AG04450 (cell line): ENCODE measurements at places on chromosomes 12 and 14.

DNA sequence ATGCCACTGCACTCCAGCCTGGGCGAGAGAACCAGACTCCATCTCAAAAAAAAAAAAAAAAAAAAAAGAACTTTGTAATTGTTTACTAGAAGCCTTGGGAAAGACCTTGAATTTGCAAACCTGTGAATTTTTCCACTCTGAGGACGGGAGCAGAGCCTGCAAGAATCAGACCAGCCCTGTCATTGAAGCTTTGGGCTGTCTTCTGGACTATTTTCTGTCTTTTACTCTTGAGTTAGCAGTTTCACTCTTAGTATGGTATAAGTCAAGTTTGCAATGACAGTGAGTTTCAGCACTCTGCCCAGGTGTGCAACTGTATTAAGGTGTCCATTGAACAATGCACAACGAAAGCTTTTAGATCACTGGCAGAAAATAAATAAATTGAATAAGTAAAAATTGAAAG lies 81.4 kb upstream of the KRAS start:
- DNase-seq, result no peak

DNA sequence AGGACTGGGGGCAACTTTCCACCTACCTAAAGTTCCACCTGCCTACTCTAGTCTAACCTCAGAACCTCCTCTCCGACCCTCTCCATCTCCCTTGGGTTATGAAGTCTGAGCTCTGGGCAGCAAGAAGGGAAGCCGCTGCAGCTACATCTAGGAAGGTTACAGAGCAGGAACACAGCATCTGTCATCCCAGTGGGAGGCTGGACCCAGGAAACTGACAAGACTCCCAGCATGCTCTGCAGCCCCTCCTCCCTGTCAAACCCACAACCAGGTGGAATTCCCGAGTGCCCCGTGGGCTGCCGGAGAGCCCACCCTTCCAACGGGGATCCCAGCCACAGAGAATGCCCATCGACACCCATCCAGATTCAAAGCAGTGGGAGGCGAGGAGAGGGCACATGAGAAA lies 2.1 kb downstream of the TESC start:
- no peak for DNase-seq

GRCh38 chr12:121334513-121335343 lies 17.5 kb downstream of the ANAPC5 start:
- peak; percentile 36 for DNase-seq

DNA sequence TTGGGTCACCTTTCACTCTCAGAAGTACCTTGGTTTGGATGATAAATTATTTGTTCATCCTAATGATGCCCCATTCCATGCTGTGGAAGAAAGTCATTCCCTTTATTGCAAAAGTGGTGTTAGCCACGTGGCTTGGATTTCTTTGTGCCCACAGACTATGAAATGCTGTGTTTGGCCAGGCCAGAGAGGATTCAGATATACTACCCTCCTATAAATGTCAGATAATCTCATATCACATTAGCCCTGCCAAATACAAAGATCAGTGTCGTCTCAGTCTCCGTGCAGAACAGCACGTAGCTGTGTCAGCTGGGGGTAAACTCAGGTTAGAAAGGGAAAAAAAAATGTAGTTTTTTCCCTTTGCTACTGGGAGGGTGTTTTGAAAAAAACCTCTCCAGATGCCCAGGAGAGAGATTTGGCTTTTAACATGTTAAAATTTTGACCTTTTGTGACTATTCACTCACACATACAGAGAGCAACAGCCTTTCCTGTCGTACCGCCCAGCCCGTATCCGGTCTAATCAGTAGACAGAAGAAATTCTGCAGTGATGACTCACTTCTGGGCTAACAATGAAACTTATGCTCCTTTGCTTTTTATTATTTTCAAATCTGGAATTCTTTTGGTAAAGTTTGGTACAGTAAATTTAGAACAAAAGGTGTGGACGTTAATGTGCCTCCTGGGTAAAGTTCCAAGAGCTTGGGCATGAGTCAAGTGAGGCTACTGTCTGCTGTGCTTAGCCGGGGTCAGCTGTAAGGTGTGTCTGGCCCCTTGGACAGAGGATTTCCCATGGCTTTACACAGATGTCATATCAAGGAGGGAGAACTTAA lies 8.5 kb upstream of the PTPRB start:
- peak; percentile 44 for DNase-seq

GRCh38 chr14:58060077-58060476 lies 91.9 kb downstream of the ARMH4 start:
- DNase-seq, result no peak

GRCh38 chr12:48121522-48121921 lies 2.4 kb downstream of the PFKM start:
- DNase-seq, result no peak

DNA sequence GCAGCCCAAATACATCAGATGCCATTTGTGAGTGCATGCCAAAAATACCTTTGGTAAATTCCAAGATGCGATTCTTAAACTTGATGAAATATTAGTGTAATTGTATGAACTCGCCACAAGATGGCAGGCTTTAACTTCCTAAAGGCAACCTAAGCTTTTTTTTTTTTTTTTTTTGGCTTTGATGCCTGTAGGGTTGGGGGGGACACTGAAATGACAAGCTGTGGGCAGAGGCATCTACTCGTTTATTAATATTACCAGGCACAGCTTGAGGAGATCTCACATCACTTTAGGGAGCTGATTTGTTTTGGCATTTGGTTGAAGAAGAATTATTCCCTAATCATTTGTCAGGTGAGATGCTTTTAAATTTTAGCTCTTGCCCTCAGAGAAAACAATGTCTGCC lies 126.7 kb upstream of the CCDC196 start:
- DNase-seq, result peak; percentile 50

- no peak for DNase-seq
Observed at GRCh38 chr14:65753061-65753460, 340.5 kb downstream of the FUT8 start.

DNA sequence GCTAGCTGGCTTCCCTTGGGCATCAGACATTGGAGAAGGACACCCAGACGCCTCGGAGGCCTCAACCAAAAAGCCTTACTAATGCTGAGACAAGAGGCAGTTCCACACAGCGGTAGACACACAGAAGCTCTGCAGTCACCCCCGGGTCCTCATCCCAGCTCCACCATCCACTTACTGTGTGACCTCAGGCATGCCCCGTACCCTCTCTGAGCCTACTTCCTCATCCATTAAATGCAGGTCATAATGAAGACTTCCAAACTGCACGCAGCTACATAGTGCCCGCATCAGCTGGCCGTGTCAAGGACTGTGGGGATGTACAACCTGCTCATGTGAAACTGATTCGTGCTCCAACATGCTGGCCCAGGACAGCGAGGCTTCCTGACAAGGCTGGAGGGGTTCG lies 72.3 kb downstream of the KDM2B start:
- no peak for DNase-seq

- DNase-seq, result no peak
Observed at GRCh38 chr12:124898923-124899294, 15.5 kb downstream of the UBC start.

DNA sequence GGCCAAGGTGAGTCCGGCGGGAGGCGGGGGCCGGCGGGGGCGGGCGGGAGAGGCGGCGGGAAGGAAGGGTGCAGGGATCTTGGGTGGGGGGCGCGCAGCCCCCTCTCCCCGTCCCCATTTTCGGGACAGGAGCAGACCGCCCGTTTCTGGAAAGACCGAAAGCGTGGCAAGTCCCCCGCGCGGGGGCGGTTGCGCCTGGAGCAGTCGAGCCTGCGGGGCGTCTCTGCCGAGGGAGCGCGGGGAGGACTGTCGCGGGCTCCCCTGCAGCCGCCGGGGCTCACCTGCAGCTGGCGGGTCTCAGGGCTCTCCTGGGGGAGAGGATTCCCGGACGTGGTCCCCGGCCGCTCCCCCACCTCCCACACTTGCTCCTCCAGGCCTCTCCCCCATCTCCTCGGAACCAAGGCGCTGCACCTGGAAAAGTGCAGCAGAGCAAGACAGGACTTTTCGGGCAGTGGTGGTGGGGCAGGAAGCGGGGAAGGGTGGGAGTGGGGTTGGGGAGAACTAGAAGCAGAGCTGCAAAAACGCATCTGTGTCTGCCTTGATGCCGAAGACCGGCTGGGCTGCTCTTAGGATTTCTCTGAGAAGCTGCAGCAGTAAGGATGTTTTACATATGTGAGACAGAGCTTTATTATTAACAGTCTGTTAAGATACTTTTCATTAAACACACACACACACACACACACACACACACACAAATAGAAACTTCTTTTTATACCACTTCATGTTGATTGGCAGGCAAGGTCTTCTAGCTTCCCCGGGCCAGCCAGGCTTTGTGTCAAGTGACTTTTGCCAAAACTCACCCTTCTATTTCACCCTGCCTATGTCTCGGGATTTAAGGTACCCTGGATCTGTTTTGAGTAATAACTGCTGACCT lies 677 bp downstream of the C12orf75 start:
- DNase-seq, result no peak

DNA sequence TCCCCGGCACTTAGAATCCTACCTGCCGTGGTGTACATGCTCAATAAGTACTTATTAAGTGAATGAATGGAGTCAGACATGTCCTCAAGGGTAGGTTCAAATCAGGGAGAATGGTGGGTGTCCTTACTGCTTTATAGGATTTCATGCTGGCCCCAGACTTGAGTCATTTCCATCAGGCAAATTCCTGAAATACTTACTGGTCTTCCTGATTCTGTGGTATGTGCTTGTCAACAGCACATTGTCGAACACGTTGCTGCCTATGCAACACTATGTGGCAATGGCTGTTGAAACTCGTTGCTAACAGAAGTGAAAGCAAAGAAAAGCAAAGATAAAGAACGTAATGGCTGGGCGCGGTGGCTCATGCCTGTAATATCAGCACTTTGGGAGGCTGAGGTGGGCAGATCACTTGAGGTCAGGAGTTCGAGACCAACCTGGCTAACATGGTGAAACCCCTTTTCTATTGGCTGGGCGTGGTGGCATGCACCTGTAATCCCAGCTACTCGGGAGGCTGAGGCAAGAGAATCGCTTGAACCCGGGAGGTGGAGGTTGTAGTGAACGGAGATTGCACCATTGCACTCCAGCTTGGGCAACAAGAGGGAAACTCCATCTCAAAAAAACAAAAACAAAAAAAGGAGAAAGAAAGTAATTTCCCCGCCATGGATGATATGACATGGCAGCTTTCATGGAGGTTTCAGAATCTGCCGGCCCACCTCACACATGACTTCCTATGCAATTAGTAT lies 214.9 kb downstream of the ZFP36L1 start:
- DNase-seq, result peak; percentile 89

GRCh38 chr12:105740369-105740768 lies 398.4 kb downstream of the NUAK1 start:
- no peak for DNase-seq

GRCh38 chr14:43481864-43482263 lies 1025.2 kb downstream of the FSCB start:
- DNase-seq, result no peak

DNA sequence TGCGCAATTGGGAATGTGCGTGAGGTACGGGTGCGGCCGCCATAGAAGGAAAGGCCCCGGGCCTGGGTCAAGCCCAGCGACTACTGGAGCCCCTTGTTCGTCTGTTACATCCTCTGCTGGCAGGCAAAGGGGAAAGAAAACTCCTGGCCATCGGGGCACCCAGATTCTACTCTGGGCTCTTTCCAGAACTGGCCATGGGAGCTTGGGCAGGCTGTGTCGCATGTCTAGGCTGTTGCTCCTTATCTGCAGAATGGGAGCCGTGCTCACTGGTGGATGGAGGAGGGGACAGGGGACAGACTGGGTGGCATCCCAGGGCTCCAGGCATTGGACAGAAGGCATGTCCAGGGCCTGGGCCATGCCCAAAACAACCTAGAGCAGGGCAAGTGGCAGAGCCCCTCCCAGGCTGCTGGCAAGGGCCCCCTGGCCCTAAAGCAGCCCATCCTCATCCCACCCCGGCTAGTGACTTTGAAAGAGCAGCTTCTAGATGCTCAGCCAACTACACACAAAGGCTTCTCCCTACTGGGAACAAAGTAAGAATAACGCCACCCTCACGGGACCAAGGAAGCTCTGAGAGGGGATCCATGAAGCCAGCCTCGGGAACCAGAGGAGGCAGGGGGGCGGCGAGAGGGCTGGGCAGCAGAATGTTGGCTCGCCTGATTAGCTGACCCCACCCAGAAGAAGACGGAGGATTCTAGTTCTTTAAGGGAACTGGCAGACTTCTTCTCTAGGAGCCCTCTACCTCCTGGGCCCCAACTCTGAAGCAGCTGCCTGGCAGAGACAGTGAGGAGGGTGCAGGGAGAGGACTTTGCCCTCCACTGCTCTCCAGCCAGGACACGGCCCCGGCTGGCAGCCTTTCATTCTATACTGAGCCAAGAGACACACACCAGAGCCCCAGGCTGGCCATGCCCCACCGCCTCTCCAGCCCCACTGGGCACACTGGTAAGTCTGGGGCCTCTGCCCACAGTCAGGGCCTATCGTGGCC lies 96.8 kb downstream of the SINHCAF start:
- DNase-seq, result no peak

- DNase-seq, result no peak
Observed at GRCh38 chr14:99545586-99545985, 58.4 kb downstream of the CCDC85C start.

DNA sequence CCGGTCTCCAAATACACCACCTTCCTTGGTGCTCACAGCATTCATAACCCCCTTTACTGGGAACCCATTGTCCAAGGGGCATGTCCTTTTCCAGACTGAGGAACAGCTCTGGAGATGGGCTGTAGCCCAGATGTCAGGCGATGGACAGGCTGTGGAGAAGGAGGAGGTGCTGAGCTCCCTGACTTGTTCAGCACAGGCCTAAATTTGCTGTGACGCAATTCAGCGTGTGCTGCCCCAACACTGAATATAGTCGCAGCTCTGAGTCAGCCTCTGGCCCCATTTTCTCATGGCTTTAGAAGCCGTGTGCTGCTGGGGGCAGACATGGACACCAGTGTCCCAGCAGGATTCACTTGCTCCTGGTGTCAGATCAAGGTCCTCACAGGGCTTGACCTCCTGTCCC lies 269.1 kb downstream of the EMP1 start:
- no peak for DNase-seq

DNA sequence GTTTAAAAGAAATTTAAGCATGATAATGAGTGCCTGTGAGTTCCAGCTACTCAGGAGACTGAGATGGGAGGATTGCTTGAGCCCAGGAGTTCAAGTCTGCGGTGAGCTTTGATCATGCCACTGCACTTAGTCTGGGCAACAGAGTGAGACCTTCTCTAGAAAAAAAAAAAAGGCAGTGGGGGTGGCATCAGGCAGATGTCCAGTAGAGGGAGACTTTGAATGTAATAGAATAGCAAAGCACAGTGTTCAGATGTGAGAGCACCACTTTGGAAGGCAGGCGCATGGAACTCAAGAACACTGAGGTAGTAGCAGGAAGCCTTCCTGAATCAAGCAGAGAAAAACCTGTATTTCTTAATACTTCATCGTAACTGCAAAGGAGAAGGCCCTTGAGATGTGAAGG lies 394.5 kb upstream of the GARIN6 start:
- no peak for DNase-seq

GRCh38 chr14:25111061-25111601 lies 61.2 kb upstream of the STXBP6 start:
- DNase-seq, result no peak

- DNase-seq, result no peak
Observed at GRCh38 chr12:124804011-124804621, 59.5 kb downstream of the SCARB1 start.
